ENCODE measurements at places on chromosomes 6 and 20.

DNA sequence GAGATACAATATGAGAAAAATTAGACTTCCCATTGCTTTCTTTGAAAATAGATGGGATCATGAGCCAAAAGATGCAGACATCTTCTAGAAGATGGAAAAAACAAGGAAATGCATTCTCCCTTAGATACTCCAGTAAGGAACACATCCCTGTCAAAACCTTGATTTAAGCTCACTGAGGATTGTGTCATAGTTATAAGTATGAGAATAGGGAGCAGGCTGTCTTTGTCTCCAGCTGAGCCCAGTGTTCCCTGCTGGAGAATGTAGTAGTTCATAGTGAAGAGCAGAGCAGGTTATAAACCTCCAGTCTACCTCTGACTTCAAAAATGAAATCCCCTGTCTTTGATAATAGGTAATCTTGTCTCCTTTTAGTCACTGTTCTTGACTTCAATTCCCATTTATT lies 589.9 kb downstream of the PHF3 start:
- DNase-seq, result no peak

DNA sequence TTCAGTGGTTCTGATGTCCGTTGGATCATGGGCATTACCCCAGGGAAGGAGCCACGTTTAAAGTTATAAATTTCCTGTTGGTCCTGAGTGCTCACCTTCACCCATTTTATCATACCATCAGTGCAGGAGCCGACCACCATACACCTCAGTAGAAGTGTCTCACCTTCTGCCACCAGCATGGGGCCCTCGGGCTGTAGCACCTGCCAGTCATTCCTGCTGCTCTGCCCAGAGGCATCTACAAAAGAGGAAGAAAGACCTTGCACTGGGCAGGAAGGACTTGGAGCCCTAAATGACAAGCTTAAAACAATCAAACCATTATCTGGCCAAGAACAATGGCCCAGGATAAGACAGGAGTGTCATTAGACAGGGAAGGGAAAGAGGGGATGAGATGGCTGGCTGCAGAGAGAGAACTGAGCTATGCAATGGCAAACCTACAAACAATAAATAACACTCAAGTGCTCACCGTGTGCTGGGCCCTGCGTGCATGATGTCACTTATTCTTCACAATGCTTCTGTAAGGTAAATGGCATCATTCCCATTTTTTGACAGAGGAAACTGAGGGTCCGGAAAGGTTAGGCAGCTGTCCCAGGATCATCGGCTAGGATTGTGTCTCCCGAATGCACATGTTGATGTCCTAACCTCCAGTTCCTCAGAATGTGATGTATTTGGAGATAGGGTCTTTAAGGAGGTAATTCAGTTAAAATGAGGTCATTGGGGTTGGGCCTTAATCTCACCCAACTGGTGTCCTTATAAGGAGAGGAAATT lies 11.2 kb downstream of the SIRPB2 start:
- DNase-seq, result no peak

- DNase-seq, result no peak
These were observed 16.3 kb upstream of the ENPP1 start for GRCh38 chr6:131791476-131791875.

GRCh38 chr20:20303320-20303719 lies 64.6 kb upstream of the INSM1 start:
- DNase-seq, result no peak

DNA sequence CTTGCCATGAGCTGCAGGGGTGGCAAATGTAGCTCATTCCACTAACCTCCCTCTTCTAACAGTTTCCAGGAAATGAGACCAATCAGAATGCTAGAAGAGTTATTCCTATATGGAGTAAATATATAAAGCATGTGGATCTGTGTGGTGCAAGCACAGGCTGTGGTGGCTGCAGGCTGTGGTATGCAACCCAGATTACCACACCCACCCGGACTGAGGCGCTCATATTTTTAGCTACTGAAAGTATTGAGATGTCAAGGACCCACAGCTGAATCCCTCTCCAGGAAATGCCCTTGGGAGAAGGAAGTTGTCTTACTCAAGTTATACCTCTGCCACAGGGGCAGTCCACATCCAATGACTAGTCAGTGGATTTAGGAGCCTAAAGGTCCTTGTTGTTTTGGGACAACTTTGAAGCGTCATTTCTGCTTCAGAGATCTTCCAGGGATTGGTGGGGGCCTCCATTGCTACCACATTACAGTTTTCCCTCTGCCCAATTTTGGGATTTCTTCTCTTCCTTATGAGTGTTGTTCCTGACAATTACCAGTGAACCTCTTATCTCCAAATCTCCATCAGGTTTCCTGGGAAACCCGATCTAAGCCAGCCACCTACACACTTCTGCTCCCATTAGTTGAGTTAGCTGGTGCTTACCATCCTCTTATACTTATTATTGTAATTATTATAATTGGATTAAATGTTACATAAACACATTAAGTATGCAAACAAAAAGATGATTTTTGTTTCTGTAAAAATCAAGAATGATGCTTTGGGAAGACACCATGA lies 12.1 kb upstream of the REPS1 start:
- DNase-seq, result no peak

GRCh38 chr6:147787417-147787816 lies 278.9 kb downstream of the SAMD5 start:
- DNase-seq, result no peak

GRCh38 chr6:41424370-41425058 lies 89.1 kb downstream of the NCR2 start:
- no peak for DNase-seq

Measured in cortex of kidney (tissue), 1 donor.